Daoy (cell line): ENCODE measurements at places on chromosomes 7 and 10. TPM values are rescaled to one million over a fixed set of nuclear protein-coding genes. Genes with fewer than 3 reads are reported as not detected.

The ATOH7 gene
- total RNA-seq = not detected in 2 replicates

The IFIT1B gene
- 0.09 TPM in 1 of 2 replicates, not detected in the other for total RNA-seq

The TRIM50 gene
- total RNA-seq = not detected in 2 replicates

The MMRN2 gene
- total RNA-seq = 0.06 TPM in 1 of 2 replicates, not detected in the other

The FAM25A gene
- total RNA-seq = not detected in 2 replicates

The VWDE gene
- 0.42 and 0.97 TPM in 2 replicates for total RNA-seq
